Occipital lobe (tissue), 3 donors: ENCODE measurements at places on chromosomes 13 and 19.

DNA sequence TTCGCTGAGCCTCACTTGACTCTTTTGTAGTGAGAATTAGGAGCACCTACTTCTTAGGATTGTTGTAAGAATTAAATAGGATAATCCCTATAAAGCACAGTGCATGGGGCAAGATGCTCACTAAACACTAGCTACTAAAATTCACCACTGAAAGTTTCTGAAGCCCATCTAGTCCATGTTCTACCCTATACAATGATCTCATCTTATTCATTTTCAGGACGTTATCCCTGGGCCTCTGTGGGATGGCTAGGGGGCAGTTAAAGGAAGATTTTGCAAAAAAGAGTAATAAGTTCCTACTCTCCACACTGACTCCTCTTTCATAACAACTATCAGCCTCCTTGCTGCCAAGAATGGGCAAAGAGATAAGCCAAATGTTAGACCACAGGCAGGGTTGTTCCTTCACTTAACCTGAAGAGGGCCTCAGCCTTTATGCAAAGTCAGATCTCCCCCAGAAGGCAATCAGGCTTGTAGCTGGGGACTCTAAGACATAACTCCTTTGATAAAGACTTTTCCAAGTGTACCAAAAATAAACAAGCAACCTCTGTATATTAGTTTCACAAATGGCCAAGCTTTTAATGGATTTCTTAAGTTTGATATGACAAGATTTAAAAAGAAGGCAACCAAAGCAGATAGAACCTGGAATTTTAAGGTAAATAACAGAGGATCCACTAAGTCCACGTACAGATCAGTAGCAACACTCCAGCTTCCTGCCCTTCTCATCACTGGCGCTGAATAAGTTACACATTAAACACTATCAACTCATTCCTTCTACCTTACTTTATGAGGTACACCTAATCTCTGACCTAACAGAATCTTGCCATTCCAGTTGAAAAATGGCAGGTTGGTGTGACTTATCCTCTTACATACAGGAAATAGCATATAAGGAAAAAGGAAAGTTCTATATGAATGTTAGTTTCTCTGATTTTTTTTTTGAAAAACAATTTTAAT lies 44.4 kb downstream of the ELF1 start:
- DNase-seq = no peak

DNA sequence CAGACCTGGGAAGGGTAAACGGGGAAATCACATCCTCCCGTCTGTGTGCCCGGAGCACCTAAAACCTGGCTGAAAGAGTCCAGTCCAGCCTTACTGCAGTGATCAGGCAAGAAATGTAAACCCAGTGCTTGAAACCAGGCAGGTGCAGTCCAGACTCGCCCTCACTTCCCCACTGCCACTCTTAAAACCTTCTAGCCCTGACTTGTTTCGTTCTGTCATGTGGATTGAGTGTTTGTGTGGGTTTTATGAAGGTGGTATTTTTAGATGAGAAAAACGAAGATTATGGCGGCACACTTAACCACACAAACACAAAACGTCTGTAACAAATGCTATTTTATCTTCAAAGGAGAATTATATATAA lies 839 bp upstream of the CKAP2 start:
- DNase-seq = peak; percentile 15

DNA sequence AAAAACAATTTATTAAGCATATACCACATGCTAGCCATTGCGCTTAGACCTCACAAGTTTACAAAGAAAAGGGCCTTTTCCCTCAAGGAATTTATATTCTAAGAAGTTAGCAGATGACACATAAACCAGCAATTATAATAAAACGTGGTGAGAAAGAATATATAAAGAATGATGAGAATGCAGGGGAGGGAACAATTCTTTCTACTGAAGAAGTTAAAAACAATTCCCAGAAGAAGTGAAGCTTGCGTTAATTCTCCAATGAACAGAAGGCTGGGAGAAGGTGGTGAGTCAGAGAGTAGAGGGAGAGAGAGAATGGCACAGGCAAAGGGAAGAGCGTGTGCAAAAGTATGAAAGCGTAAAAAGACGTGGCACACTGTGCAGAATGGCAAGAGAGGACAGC lies 69.5 kb upstream of the ZDHHC20 start:
- no peak for DNase-seq

DNA sequence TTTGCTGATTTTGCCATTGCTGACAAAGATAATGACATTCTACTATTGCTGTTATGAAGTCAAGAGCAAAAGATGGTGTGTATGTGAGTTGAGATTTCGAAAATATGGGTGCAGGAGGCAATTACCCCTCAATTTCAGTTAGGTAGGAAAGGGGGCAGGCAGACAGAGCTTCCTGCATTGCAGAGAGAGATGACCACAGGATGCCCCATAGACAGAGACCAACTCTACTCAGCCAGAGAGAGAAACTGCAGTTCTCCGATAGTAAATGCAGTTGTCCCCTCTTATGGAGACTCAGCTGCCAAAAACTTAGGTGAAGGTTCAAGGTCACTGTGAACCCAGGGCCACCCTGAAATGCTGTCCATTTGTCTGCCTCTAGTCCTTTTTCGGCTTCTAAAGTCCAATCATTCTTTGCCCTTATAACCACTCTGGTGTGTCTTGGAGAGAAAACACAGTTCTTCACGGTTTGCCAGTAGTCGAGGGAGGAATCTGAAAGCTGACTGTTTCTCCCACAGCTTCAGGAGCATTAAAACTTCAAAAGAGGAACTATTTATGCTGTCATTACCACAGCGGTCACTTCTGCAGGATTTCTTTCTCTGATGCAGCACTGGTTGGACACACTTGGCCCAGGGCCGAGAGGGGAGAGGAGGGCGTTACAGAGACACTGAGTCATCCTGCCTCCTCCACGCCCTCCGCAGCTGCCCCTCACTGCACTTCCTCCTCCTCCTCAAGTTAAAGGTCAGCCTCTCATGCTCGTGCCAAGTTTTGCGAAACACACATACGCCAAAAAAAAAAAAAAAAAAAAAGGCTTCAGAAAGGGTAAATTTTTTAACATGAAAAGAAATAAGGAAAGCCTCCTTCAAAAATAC lies 264.3 kb downstream of the FOXO1 start:
- DNase-seq = peak; percentile 23

- no peak for DNase-seq
Observed at GRCh38 chr19:28485292-28485691, 727.7 kb downstream of the UQCRFS1 start.

GRCh38 chr19:15124572-15125231 lies 17.5 kb downstream of the SYDE1 start:
- DNase-seq = no peak

GRCh38 chr13:51221108-51221507 lies 1.1 kb upstream of the FAM124A start:
- no peak for DNase-seq

GRCh38 chr13:110702089-110702488 lies 3.8 kb downstream of the CARS2 start:
- DNase-seq = no peak

- DNase-seq = no peak
Observed at GRCh38 chr19:16769385-16769784, 49.7 kb downstream of the NWD1 start.

GRCh38 chr13:69980799-69981198 lies 126.8 kb upstream of the ATXN8OS start:
- no peak for DNase-seq

DNA sequence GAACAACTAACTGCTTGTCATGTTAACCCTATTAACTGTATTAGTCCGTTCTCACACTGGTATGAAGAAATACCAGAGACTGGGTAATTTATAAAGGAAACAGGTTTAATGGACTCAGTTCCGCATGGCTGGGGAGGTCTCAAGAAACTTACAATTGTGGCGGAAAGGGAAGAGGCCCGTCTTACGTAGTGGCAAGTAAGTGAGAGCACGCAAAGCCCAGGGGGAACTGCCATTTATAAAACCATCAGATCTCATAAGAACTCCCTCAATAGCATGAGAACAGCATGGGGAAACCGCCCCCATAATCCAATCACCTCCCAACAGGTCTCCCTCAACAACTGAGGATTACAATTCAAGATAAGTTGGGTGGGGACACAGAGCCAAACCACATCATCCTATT lies 34.7 kb downstream of the PHF11 start:
- DNase-seq = no peak

DNA sequence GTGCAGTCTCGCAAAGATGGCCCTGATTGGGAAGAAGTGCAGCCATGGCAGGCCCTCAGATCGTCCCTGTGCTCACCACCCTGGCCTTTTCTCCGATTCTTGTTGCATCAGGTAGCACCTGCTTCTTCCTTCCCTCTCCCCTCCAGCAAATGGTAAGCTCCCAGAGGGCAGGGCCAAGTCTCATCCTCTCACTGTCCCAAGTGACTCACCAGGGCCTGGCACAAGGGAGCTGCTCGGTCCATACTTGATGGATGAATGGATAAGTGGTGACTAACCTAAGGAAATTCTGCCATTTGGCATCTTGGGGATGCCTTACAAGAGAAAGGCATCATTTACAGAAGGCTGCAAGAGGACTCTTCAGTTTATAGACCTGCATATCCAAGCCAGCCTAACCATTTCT lies 84.9 kb downstream of the ZIC5 start:
- no peak for DNase-seq

DNA sequence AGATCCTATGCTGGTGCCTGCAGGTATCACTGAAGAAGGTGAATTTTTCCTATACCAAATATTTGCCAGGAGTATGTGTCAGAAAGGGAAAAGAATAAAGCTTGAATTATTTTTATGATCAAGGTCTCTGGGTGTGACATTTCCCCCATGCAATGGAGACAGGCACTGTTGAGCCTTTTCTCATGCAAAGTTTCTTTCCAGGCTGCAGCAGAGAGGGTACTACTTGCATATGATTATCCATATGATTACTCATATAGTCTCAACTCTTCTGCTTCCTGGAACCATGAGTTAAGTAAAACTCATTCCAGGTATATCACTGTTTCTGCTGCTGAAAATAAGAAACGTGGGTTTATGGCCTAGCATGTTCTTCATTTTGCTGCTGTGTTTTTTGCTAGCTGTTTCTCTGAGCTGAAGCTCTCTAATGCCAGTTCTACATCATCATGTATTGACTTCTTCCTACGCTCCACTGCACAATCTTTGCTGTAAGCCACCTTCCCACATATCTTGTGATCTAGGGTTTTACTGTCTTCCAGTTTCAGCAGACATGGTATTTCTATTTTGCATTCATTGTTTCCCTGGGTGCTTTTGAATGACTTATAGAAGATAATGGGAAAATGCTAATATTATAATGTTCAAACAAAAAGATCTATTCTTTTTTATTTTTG lies 278.7 kb upstream of the GPC6 start:
- no peak for DNase-seq

- DNase-seq = no peak
Observed at GRCh38 chr13:112065521-112065866, 1.5 kb upstream of the SOX1 start.

GRCh38 chr13:23580684-23581060 lies 10.5 kb downstream of the TNFRSF19 start:
- no peak for DNase-seq

- DNase-seq = no peak
Observed at GRCh38 chr19:41936416-41936850, 8.2 kb upstream of the ERFL start.

DNA sequence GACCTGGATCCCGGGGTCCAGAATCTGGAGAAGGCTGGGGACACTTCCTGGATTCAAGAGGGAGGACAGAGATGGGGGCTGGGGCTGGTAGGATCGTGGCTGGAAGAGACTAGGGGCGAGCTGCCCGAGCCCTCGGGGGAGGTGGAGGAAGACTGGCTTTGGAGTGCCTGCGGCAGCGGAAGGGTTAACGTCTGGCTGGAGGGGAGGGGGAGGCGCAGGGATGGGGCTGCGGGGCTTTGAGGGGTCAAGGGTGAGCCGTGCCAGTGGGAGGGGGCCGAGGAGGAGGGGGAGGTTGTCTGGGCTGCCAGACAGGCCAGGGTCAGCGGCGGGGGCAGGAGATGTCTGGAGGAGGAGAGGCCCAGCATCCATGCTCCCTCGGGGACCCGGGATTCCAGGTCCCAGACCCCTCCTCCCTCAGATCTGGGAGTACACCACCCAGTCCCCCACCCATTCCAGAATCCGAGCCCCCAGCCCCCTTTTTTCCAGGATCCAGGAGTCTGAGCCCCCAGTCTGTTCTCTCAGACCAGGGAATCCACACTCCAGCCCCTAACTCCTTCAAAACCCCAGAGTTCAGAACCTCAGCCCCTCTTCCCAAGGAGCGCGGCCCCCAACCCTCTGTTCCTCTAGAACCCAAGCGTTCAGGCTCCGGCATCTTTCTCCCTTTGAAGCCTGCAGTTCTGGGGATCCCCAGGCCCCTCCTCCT lies 3.2 kb upstream of the SPACA6 start:
- no peak for DNase-seq

DNA sequence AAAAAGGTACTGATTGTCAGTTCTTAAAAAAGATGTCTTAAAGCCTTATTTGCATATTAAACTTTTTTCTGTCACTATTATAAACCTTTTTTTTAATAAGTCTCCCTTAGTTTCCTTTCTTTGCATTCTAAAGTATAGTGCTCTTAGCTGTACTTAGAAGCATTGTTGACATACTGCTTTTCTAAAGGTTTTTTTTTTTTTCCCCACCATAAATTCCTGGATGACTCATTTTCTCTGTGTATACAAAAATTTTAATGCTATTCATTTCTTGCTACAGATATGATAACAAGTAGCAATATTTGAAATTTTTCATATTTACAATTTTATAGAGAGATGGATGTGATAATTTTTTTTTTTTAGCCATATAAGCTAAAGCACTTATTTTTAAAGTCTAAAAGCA lies 43.5 kb downstream of the METTL21C start:
- DNase-seq = no peak

GRCh38 chr13:74651121-74651520 lies 516.9 kb upstream of the KLF12 start:
- DNase-seq = no peak

DNA sequence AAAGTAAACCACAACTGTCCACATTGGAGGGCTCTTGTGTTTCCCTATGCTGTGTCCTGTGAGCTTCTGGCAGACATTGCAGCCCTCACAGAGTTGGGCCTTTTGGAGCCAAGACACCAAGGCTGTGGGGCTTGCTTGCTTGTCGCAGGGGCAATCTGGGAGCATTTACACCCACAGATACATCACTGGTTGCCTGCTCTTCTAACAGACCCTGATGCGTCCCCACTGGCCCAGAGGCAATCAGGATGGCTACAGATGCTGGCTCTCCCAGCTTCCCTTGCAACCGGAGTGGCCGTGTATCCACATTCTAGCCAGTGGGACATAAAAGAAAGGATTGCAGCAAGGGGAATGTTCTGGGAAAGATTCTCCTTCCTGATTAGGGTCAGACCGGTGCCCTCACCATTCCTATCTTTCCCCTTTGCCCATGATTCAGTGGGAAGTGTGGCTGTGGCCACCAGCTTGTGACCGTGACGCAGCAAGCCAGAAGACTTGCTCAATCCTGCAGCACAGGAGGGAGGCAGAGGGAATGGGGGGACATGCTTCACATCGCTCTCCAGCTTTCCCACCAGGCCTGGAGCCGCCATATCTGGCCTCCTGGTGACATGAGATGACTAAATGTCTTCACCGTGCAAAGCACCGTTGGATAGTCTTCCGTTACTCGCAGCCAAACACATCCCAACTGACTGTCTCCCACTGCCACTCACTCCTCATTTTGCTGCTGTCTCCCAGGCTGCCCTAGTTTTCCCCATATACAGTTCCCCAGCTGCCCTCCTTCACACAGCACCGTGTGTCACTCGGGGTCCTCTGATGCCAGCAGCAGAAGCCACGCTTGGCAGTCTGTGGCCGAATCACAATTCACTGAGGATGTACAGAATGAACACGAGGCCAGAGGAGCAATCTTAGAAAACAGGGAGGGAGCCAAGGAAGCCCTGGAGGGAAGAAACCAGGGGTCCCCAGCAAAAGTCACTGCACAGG lies 151.0 kb downstream of the DPF1 start:
- no peak for DNase-seq
